ENCODE measurements at places on chromosomes 7 and 10.
A peak's percentile ranks its signal among the peaks of the same experiment; 100 is the strongest.

DNA sequence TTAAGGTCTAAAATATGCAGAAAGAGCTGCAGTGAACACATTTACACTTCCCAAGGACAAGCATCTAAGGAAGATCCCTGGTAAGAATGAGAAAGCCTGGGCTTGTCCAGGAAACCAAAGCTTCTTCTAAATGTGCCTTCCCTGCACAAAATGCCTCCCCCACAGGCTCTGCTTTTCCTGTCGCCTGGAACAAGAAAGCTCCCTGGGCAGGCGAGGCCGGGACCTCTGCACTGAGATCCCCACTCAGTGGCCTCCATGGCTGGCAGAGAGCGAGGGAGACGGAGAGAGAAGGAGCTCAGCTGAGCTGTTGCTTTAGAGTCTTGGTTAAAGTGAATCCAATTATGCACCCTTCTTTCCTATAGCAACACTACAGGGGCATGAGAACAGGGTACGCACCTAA lies 75.6 kb downstream of the AMZ1 start:
- DNase-seq: no peak

DNA sequence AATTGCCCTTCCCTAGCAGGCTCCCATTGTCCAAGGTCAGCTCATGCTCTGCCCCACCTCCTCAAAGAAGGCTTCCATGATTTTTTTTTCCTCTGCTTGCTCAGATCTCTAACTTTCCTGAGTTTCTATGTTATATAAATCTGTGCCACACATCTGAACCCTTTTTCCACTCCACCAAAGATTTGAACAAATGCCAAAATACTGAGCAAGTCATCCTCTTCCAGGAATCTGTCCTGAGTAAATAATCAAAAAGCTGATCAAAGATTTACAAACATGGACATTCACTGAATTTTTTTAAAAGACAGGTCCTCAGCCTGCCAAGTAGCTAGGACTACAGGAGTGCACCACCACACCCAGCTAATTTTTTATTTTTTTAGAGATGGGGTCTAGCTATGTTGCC lies 102.8 kb upstream of the ARID5B start:
- DNase-seq: no peak

- no peak for DNase-seq
Observed at GRCh38 chr7:150914196-150914595, 61.9 kb downstream of the AOC1 start.

DNA sequence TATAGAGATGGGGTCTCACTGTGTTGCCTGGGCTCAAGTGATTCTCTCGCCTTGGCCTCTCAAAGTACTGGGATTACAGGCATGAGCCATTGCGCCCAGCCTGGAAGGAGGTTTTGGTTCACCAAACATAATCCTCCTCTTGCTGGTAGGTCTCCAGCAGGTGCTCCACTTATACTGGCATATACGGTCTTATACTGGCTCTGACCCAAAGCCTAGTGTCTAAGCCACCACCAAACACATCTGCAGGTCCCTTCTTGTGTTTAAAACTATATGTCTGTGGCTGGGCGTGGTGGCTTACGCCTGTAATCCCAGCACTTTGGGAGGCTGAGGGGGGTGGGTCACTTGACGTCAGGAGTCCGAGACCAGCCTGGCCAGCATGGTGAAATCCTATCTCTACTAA lies 5.4 kb downstream of the MBLAC1 start:
- DNase-seq: no peak

DNA sequence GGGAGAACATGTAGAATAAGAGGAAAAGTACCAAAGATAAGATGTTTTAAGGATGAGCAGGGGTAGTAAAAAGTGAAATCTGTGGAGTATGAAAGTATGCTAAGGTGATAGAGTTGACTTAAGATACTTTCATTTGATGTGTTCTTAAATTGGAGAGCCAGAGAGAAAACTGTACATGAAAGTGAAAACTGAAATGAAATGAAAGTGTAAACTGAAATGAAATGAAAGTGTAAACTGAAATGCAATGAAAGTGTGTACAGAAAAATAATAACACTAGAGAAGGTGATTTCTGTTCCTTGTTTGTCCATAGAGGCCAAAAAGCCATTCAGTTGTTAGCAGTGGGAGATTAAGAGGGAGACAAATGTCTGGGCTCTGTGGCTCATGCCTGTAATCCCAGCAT lies 17.5 kb downstream of the AHR start:
- no peak for DNase-seq

- DNase-seq: no peak
Observed at GRCh38 chr7:79182283-79182682, 271.2 kb downstream of the MAGI2 start.

- DNase-seq: no peak
Observed at GRCh38 chr10:1715821-1716220, 21.5 kb downstream of the ADARB2 start.

- no peak for DNase-seq
Observed at GRCh38 chr10:98881789-98882188, 353.9 kb downstream of the HPSE2 start.

DNA sequence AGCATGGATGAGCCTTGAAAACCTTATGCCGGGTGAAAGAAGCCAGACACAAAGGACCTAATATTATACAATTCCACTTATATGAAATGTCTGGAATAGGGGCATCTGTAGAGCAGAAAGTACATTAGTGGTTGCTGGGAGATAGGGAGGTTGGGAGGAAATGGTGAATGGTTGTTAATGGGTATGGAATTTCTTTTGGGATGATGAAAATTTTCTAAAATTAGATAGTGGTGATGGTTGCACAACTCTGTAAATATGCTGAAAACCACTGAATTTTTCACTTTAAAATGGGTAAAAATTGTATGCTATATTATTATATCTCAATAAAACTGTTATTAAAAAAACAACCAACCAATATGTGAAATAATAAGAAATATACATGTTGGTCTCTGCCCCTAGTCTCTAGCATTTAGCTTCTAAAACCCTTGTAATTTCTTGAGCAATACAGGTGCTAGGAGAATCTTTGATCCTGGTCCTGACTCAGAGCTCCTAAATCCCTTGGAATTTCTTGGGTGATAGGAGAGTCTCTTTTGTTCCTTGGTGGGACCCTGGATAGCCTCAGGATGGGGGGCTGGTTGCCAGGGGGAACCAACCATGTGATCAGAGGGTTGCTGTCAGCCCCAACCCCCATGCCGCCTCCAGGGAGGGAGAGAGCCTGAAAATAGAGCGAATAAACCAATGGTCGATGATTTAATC lies 64.0 kb downstream of the TACR2 start:
- no peak for DNase-seq

GRCh38 chr7:116524609-116525297 lies at the start of gene CAV1:
Gene CAV1, plus strand, starts transcription at chr7:116525036. Its CDS starts 27 bp downstream, at chr7:116525063.
- peak; percentile 77 for DNase-seq

- DNase-seq: no peak
Observed at GRCh38 chr7:5526100-5526905, 102.7 kb upstream of the TNRC18 start.

DNA sequence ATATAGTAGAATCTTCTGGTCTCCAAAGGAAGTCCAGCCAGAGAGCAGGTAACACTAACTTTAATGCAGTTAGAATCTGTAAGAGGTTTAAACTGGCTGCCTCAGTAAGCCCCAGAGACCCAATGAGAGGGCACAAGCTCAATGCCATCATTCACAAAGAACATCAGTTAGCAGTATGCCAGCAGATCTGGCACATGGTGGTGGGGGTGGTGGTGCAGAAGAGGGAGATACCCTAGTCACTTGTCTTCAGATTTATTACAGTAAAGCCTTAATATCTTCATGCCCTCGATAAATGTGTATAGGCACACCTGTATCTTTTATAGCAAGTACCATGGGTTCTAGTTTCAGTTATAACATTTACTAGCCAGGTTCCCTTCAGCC lies 86.2 kb downstream of the SORBS1 start:
- no peak for DNase-seq

- DNase-seq: no peak
Observed at GRCh38 chr10:46552526-46553237, 3.8 kb downstream of the GPRIN2 start.

- DNase-seq: no peak
Observed at GRCh38 chr7:69864274-69864673, 266.0 kb downstream of the AUTS2 start.

- DNase-seq: no peak
Observed at GRCh38 chr10:68224810-68225209, 7.1 kb downstream of the ATOH7 start.

DNA sequence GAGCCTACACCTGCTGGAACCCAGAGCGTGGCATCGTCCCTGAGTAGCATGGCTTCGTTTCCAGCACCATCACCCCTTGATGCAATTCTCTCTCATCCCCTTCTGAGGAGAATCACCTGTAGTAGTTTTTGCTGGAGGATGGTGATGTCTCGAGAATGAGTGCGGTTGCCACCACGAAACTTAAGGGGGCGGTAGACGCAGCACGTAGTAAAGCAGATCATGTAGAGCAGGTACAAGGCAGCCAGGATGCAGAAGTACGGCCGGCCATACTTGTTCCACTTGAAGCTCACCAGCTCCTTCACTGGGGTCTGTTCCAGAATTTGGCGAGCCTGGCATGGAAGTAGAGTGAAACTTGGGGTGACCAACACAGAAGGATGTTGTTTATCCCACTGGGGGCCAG lies 8.1 kb downstream of the TRPV5 start:
- no peak for DNase-seq

GRCh38 chr10:79078367-79079053 lies 9.7 kb downstream of the ZMIZ1 start:
- no peak for DNase-seq

- no peak for DNase-seq
Observed at GRCh38 chr10:114316744-114317143, 77.7 kb downstream of the VWA2 start.

GRCh38 chr10:36666451-36666850 lies 458.9 kb upstream of the ANKRD30A start:
- no peak for DNase-seq

DNA sequence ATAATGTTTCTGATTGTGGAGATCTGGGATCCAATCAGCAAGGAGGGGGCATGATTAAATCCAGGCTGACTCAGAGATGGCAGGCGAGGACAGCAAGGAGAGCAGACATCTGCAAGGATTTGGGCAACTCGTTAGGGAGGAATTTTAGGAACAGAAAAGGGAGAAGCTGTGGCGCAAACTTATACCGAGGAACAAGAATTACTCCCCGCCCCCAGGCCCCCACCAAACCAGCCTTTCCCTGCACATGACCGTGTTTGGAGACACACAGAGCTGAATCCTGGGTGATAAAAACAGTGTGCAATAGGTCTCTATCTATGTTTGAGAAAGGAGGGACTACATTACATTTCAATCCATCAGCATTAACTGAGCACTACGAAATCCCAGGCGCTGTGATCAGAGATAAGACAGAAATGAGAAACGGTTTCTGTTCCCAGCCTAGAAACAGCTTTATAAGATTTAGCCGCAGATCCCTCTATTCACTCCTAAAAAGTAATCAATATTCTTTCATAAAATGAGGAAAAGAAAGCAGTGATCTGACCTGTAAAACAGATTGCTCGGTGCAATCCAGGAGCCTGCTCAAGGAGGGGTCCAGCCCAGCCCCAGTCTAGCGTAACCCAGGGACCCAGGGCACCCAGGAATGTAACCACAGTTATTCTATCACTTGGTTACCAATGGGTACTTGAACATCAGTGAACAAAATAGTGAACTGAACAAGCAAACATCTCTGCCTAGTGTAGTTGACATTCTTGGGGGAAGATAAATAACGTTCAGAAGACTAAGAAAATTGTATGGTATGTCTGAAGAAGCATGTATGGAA lies 37.2 kb upstream of the RAPGEF5 start:
- DNase-seq: no peak

GRCh38 chr10:85542152-85542551 lies 824.4 kb downstream of the GRID1 start:
- no peak for DNase-seq

- no peak for DNase-seq
Observed at GRCh38 chr10:111967116-111967515, 216.4 kb downstream of the GPAM start.

- DNase-seq: no peak
Observed at GRCh38 chr10:34080485-34081346, 734.4 kb downstream of the PARD3 start.

GRCh38 chr10:59708816-59709394 lies 745 bp downstream of the SLC16A9 start:
- no peak for DNase-seq

DNA sequence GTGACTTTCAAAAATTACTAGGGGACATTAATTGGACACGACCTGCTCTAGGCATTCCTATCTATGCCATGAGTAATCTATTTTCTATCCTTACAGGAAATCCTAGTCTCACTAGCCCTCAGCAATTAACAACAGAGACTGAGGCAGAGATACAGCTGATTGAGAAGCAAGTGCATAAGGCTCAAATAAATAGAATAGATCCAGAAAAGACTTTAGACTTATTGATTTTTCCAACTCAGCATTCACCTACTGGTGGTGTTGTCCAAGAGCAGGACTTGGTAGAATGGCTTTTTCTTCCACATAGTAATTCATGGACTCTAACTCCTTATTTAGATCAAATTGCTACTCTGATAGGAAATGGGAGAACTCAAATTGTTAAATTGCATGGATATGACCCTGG lies 148.0 kb downstream of the ZNF33B start:
- DNase-seq: no peak

DNA sequence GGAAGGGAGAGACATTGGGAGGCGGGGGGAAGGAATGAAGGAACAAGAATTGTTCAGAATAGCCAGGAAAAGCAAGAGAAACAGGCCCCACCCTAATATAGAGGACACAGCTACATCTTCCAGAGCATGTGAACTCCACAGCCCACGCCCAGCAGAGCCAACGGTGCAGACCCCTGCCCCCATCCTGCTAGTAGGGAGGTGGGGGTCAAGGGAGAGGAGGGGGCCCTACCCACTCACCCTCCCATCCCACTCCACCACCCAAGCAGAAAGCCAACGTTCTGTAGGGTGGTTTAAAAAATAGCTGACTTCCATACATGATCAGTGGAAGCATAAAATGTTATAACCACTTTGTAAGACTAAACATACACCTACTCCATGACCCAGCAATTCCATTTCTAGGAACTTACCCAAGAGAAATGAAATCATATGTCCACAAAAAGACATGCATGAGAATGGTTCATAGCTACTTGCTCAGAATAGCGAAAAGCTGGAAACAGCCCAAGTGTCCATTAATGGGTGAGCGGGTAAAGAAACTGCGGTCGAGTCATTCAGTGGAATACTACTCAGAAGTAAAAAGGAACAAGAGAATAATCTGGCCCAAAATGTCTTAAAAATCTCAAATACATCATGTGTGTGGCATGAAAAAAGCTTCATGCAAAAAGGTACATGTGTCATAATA lies 31.8 kb downstream of the CTBP2 start:
- no peak for DNase-seq

GRCh38 chr10:72035252-72035887 lies 53.0 kb downstream of the SPOCK2 start:
- DNase-seq: no peak

DNA sequence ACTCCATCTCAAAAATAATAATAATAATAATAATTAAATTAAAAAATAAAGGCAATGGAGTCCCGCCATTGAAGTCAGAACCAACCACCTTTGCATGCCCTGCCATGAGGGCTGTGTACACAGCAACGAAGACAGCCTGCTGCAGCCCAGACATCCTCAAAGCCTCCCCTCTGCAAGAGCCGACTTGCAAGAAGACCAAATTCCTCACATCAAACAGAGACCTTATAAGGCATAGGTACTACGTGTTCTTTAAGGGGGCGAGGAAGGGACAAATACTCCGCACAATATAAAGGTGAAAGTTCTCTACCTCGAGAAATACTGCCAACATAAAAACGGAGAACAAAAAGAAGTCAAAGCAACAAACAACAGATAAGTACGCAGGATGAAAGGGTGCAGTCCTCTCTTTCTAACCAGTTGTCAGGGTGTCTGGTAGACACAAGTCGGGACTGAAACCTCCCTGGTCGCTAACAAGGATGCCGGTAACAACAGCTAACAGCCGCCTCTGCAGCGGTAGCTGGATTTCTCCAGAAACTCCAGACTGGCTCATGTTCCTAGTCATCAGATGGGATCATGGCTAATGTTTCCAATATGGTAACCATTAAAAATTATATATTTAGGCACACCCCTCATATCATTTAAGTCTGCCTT lies 23.6 kb downstream of the FGFR2 start:
- no peak for DNase-seq
